NCI-H1092 treated with DMSO at 0.1 percent for 48 hours (cell line): ENCODE measurements at places on chromosomes 5 and 9.

- no peak for DNase-seq
Measured at GRCh38 chr5:102922111-102922720, 167.1 kb downstream of the PAM start.

GRCh38 chr5:116605310-116606070, 30.9 kb upstream of the SEMA6A start:
- DNase-seq, result no peak

- DNase-seq, result no peak
Measured at GRCh38 chr9:38309324-38310195, 82.9 kb upstream of the ALDH1B1 start.

- DNase-seq, result peak; percentile 96
Measured at GRCh38 chr9:117276444-117276843, 138.4 kb downstream of the ASTN2 start.

- DNase-seq, result peak; percentile 75
Measured at GRCh38 chr5:176743136-176743861, 67.1 kb upstream of the UNC5A start.

- DNase-seq, result no peak
Measured at GRCh38 chr9:129218272-129218625, 40.2 kb upstream of the IER5L start.

DNA sequence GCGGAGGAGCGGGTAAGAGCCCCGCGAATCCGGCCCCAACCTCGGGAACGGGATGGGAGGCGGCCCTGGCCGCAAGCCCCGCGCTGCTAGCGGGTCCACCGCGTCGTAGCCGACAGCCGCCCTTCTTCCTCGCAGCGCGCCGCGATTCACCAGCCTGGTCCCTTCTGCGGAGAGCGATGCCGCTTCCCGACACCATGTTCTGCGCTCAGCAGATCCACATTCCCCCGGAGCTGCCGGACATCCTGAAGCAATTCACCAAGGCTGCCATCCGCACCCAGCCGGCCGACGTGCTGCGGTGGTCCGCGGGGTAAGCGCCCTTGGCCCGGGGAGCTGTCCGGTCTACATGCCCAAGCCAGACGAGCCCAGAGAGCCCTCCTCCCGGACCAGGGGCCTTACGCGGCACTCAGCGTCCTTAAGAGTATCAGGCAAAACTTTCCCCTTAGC, 335 bp downstream of the ROPN1L start:
- DNase-seq, result no peak

DNA sequence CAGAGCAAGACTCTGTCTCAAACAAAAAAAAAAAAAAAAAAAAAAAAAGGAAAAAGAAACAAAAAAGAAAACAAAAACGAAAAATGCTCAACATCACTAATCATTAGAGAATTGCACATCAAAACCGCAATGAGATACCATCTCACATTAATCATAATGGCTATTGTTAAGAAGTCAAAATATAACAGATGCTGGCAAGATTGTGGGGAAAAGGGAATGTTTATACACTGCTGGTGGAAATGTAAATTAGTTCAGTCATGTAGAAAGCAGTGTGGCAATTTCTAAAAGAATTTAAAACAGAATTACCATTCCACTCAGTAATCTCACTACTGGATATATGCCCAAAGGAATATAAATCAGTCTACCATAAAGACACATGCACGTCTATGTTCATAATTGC, 50.4 kb upstream of the PRR16 start:
- DNase-seq, result no peak

DNA sequence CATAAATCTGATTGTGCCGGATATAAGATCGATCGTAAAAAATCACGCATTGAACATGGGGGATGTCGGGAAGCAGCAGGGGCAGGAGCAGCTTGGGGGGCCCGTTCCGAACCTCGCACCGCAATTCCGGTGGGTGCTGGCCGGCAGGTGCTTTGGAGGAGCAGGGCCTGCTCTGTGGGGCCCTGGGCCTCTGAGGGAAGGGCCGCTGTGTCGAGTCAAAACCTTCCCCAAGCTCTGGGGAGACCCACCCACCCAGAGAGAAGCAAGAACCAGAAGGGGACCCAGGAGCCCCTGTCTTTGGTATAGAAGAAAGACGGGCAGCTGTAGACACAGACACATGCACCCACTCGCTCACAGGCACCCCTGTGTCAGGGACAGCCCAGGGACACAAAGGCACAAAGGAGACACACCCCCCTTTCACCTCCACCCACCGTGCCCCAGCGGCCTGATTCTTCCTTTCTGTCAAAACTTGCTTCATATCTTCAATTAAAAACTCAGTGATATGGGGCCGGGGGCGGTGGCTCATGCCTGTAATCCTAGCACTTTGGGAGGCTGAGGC, 49.4 kb upstream of the ZBTB43 start:
- no peak for DNase-seq

GRCh38 chr5:111537141-111538024, 25.0 kb upstream of the STARD4 start:
- DNase-seq, result no peak

GRCh38 chr5:149221731-149222342, 49.8 kb upstream of the AFAP1L1 start:
- no peak for DNase-seq

DNA sequence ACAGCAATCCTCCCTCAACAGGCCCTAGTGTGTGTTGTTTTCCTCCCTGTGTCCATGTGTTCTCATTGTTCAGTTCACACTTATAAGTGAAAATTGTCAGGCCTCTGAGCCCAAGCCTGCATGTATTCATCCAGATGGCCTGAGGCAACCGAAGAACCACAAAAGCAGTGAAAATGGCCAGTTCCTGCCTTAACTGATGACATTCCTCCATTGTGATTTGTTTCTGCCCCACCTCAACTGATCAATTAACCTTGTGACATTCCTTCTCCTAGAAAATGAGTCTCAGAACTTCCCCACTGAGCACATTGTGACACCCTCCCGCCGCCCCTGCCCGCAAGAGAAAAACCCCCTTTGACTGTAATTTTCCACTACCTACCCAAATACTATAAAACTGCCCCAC, 17.4 kb upstream of the TRPC7 start:
- no peak for DNase-seq

DNA sequence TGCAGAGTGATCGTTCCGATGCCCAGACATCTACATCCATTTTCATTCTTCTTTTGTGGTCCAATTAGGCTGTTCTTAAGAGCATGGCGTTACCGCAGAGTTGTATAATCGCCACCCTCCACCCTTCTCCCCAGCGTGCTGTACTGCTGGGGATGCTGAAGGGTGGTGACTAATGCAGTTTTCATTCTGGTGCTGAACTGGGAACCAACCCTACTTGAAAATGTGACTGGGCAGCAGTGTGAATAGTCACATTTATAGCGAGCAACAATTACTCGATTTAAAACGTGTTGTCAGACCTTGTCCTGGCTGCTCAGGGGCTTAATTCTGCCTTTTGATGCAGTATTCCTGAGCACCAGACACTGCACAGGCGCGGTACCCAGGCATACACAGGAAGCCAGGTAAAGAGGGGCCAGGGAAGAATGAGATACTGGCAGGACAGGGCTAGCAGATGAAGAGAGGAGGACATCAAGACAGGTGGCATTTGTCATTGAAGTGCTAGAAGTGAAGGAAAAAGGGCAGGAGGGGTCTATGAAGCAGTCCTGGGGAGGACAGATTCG, 719 bp upstream of the ISCA1 start:
- no peak for DNase-seq

GRCh38 chr5:179858241-179858585, 404 bp downstream of the MRNIP start:
- peak; percentile 34 for DNase-seq
